A549 treated with CORT108297 at 1 μM for 4 hours (cell line): ENCODE measurements at places on chromosomes 1 and 21. TPM values are rescaled to one million over a fixed set of nuclear protein-coding genes. Genes with fewer than 3 reads are reported as not detected.

Gene EDN2
- 6.9 to 11.0 TPM (median 10.3 TPM) in 5 replicates for total RNA-seq

Gene SLC6A17
- total RNA-seq = 4.6 to 7.0 TPM (median 5.8 TPM) in 5 replicates

Gene WDR4
- 24.1 to 33.1 TPM (median 32.3 TPM) in 5 replicates for total RNA-seq

Gene ERG
- total RNA-seq = not detected in 5 replicates

Gene CHML
- total RNA-seq = 8.2 to 9.2 TPM (median 8.6 TPM) in 5 replicates
